Activated T-cell treated with anti-CD3 and anti-CD28 coated beads for 24 hours (primary cell): ENCODE measurements at places on chromosomes 4 and X.

- DNase-seq: no peak
These were observed 1.0 kb upstream of the PDGFRA start for GRCh38 chr4:54228056-54228527.

GRCh38 chr4:139624441-139625092 is 41.1 kb upstream of the MGST2 start:
- DNase-seq: no peak

DNA sequence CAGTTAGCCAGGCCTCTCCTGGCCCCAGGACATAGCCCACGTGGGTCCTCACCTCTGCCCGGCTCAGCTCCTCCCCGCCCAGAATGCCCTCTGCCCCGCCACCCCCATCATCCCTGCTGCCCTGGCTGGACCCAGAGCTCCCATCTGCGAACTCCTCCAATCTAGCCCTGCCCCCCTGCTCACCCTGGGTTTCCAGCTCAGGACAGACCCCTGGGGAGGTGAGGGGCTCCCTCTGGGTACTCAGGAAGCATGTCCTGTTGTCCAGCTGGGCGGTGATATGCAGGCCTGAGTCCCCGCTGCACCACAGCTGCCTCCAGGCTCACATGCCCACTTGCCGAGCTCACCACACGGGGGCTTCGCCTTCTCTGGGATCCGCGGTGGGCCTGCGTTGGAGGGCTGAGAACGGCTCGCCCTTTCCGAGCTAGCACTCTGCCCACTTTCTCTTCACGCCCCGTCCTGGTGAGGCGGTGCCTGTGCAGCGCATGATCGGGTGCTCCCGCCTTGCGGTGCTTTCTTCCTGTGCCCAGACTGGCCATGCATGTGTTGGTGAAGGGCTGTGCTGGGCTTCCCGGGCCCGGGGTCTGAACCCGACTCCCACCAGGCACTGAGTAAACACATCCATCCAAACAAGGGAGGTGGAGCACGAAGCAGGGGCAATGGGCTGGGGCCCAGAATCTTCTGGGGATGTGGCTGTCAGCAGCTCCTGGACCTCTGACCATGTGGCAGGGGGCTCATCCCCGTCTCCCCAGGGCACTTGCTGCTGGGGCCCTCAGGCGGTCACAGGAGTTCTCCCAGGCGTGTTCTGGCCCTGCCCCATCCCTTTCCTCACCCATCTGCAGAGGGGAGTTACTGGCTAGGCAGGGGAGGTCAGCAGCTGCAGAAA is 74.3 kb downstream of the RGS12 start:
- DNase-seq: no peak

DNA sequence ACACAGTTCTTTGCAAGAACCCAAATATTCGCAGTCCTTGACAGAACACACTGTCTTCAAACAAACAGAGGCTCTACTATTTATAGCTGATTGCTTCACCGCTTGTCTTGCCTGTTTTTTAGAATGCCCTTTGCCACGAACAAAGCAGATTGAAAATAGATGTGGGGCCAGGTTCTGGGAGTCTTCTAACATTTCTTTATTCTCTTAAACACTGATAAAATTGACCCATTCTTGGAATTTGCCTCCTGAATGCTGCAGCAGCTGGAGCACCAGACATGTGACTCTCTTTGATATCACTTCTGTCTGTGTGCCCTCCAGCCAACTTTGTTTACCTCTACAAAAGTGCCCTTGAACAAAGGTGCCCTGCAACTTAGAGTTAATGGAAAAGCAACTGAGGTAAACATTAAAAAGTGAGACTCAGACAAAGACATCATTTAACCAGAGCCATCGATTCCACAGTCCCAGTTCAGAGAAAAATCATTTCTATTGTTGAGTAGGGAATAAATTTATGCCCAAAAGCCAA is 64.2 kb upstream of the SPP1 start:
- DNase-seq: no peak

DNA sequence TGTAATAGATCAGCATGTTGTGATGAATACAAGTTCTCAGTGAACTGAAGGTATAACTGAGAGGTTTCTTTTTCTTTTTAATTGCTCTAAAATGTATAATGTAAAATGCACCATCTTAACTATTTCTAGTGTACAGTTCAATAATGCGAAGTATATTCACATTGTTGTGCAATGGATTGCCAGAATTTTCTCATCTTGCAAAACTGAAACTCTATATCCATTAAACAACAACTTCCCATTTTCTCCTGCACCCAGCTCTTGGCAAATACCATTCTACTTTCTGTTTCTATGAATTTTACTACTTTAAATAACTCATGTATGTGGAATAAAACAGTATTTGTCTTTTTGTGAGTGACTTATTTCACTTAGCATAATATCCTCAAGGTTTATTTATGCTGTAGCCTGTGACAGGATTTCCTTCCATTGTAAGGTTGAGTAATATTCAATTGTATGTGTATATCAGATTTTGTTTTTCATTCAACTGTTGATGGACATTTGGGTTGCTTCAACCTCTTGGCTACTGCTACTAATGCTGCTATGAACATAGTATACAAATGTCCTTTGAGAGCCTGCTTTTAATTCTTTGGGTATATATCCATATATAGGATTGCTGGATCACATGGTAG is 53.5 kb upstream of the NPFFR2 start:
- no peak for DNase-seq

GRCh38 chr4:127708985-127709384 is 21.2 kb upstream of the SLC25A31 start:
- DNase-seq: no peak
